ENCODE measurements at places on chromosomes 2 and 18.

GRCh38 chr2:191038241-191038725 is 24.3 kb upstream of the STAT1 start:
- DNase-seq = no peak

- DNase-seq = no peak
Observed at GRCh38 chr2:112813280-112813966, 23.2 kb downstream of the IL1B start.

GRCh38 chr2:112151271-112151670 is 13.1 kb downstream of the FBLN7 start:
- no peak for DNase-seq

DNA sequence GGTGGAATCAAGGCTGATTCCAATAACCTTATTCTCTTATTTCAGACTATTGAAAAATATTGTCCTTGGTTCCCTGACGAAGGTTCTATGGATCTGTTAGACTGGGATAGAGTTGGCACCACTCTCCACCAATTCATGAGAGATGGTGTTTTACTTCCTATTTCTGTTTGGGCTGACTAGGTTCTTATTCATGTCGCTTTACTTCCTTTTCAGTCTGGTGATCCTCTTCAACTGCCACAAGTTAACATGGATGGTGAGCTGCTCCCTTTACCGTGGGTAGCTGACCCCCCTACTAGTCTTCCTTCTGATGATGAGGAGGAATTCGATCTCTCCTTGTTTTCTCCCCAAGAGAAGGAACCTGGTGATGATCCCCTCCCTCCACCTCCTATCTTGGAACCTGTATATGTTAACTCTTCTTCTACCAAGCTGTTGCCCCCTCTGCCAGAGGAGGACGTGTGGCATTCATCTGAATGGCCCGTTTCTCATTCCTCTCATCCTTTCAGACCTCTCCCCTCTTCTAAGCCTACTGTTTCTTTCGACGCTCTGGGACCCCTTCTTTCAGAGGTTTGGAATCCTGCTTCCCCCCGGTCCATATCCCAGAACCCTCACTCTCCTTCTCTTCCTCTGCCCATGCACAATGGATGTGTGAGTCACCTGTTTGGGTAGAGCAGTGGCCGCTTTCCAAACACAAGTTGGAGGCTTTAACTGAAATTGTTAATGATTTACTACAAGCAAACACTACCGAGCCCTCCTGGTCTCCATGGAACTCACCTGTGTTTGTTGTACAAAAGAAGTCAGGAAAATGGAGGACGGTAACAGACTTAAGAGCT is 13.5 kb upstream of the CNOT11 start:
- no peak for DNase-seq

- DNase-seq = no peak
Observed at GRCh38 chr2:178287652-178288344, 93.5 kb downstream of the OSBPL6 start.

DNA sequence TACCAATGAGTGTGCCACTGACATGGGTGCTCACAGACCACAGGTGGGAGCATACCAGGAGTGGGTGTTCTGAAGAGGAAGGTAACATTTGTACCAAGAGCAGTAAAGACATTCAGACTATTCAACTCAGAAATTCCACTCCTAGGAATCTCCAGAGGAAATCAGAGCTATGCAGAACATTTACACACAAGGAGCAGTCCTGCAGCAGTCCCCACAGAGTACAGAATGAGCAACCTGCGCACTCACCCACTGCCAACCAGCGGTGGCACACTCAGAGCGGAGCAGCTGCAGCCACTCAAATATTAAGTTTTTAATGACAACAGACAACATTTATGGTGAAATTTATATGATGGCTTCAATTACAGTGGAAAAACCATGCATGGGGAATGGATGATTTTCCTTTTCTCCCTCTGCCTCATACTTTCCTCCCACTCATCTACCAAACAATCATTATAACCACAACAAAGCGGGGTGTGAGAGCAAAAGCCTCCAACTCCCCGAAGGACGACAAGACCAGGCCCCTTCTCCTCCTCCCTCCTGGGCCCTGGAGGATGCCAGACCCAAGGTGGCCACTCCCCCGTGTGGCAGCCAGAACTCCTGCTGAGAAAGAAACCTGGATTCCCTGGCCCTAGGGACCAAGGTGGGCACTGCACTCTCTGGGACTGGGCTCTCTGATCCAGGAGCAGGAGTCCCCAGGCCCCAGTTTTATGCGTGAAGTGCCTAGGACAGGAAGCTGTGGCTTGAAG is 5.4 kb downstream of the HS6ST1 start:
- DNase-seq = no peak

- DNase-seq = no peak
Observed at GRCh38 chr18:44516450-44516849, 164.2 kb upstream of the SETBP1 start.

GRCh38 chr2:186697536-186697935 is 3.7 kb downstream of the FAM171B start:
- DNase-seq = no peak

DNA sequence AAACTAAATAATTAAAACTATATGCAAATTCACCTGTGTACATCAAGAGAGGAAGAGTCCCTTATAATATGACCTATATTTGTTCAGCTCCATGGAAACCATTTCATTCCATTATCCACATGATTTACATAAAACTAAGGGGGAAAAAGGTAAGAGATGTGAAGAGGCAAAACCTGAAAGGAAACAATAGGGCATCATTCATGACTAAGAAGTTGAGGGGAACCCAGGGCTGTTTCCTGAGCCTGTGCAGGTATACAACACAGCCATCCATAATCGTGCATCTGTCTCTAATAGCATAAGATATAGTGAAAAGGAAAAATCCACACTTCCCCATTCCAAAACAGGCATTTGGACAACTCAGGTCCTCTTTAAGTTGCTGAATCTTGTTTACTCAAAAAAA is 151.3 kb downstream of the NR4A2 start:
- no peak for DNase-seq

- DNase-seq = no peak
Observed at GRCh38 chr2:15701341-15701907, 109.8 kb downstream of the DDX1 start.

GRCh38 chr2:105181282-105181681 is 60.3 kb upstream of the GPR45 start:
- DNase-seq = no peak

GRCh38 chr2:11411768-11412448 is 54.1 kb downstream of the E2F6 start:
- DNase-seq = no peak

- DNase-seq = no peak
Observed at GRCh38 chr2:239211396-239212094, 189.3 kb downstream of the HDAC4 start.

DNA sequence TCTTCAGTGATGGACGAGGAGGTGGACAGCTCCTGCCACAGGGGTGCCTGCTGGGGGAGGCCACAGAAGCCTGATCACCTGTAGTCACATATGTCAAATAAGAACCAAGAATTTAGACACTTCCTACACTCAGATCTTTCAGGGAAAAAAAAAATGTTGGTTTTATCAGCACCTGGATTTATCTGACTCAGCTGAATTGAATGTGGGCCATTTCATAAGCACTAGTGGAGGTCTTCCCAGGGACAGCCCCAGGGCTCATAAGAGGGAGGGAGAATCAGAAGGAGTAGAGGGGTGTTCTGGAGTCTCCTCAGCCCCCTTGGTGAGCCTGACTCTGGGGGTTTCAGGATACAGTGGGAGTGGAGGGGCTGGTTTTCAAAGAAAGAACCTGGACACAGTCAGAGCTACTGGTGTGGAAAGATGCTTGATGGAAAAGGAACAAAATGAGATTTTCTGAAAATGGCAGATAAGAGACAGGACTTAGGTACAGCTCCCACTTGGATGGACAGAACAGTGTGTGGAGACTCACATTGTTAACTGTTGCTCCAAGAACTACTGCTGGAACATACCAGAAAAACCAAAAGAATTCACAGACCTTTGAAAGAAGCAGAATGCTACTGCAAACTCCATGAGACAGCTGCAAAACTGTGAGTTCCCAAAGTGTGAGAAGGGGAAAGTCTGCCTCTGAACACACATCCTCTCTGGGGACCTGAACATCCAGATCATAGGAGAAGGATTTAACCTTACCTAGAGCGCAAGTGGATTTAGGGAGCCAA is 45.4 kb downstream of the LCT start:
- no peak for DNase-seq

- no peak for DNase-seq
Observed at GRCh38 chr2:113000436-113000835, 4.8 kb upstream of the IL36A start.
